ENCODE measurements at places on chromosomes 4 and X.

- no peak for DNase-seq
These were observed 100.2 kb downstream of the ANAPC4 start for GRCh38 chr4:25477221-25477620.

GRCh38 chr4:42482516-42483327 is 85.4 kb downstream of the SHISA3 start:
- no peak for DNase-seq

DNA sequence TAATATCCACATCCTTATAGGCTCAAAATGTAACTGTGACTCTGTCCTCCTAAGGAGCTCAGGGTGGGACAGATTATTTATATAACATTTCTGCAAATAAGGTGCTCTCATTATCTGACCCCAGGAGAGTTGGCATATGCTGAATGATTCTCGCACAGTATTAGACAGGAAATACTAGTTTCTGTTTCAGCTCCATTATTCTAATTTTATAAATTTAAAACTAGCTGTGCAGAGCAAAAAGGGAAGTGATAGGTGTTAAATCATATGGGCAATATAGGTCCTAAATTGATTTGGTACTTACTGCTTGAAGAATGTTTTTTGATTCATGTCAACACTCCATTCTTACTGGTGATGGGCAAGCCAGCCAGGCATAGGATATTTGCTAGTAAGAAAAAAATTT is 141.5 kb downstream of the GLRA2 start:
- DNase-seq, result no peak

- no peak for DNase-seq
These were observed 461.4 kb downstream of the MID1IP1 start for GRCh38 chrX:39262641-39263040.

DNA sequence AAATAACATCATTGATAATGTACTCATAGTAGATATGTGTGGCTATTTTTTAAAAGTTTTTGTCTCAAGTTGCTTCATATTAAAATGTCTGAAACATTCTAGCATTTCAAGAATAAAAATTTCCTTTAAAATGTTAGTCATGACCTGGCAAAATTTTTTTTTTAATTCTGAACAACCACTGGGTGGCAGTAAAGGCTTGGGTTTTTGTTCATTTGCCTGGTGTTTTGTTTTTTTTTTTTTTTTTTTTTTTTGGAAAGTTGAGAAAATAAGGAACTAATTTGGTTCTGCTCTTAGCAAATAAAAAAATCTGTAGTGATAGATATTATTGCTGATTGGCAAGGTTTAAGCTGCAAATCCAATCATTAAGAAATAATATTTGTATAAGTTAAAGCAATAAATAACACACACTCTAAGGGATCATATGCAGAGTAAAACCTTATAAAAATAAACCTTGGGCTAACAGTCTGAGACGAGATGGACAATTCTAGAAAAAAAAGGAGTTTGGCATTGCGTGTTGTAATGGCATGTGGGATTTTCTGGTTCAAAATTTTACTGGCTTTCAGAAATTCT is 81.4 kb downstream of the CEP44 start:
- no peak for DNase-seq

- no peak for DNase-seq
These were observed 25.9 kb upstream of the ING2 start for GRCh38 chr4:183478926-183479325.

- no peak for DNase-seq
These were observed 69.4 kb upstream of the PGM2 start for GRCh38 chr4:37757121-37757520.

- no peak for DNase-seq
These were observed 4.1 kb upstream of the USP11 start for GRCh38 chrX:47228550-47229270.

- peak; percentile 17 for DNase-seq
These were observed at the start of gene IRS4 for GRCh38 chrX:108736509-108737479. Gene IRS4 (minus strand): TSS chrX:108736563.

GRCh38 chr4:153684971-153685371 is 891 bp downstream of the TLR2 start:
- DNase-seq, result no peak

DNA sequence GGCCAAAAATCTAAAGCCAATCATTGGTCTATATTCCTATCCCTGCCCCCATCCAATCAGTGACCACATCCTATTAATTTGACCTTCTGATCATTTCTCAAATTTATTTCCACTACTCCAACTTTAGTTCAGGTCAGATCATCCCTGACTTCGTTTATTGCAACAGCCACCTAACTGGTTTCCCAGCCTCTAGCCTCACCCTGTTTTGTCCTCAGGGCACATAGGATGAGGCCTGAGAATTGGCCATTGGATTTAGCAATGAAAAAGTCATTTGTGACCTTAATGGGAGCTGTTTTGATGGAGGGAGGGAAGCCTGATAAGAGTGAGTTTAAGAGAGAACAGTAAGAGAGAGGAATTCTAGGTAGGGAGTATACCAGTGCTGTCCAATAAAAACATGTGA is 155.0 kb downstream of the AMMECR1 start:
- DNase-seq, result no peak

GRCh38 chr4:186740822-186741221 is 17.2 kb upstream of the FAT1 start:
- DNase-seq, result no peak

- peak; percentile 5 for DNase-seq
These were observed 958.9 kb downstream of the RPA4 start for GRCh38 chrX:97842468-97843199.

- DNase-seq, result no peak
These were observed 12.5 kb downstream of the ZBTB33 start for GRCh38 chrX:120262859-120263708.

GRCh38 chrX:2554891-2555290 is 54.1 kb upstream of the DHRSX start:
- DNase-seq, result no peak

GRCh38 chr4:164977243-164978164 is at the start of gene TRIM61:
Gene TRIM61 (minus strand): TSS chr4:164977657. CDS start chr4:164970002, 7,655 bp downstream.
- DNase-seq, result peak; percentile 83

GRCh38 chr4:86564795-86565194 is 29.3 kb upstream of the PTPN13 start:
- DNase-seq, result no peak

GRCh38 chr4:108192056-108192455 is 23.3 kb upstream of the LEF1 start:
- no peak for DNase-seq

- DNase-seq, result no peak
These were observed 21.8 kb upstream of the CXCL6 start for GRCh38 chr4:73814679-73815078.

GRCh38 chrX:128365492-128365891 is 313.3 kb upstream of the ACTRT1 start:
- DNase-seq, result no peak

- DNase-seq, result no peak
These were observed 13.7 kb downstream of the BCORL1 start for GRCh38 chrX:129996120-129996519.

DNA sequence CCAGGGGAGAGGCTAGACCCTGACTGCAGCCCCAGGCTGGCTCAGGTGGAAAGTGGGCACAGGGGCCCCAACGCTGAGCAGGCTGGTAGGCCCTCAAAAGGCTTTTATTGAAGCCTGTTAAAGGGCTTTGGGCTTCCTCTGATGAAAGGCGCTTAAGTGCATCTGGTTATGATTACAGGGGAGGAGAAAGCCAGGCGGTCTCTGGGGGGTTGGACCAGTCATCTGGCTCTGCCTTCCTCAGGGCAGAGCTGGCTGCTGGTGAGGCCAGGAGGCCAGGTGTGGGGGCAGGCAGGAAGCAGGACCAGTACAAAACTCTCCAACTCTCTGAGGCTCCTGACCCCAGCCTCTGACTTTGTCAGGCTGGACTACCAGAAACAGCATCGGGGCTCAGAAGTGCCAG is 68.8 kb upstream of the BCOR start:
- DNase-seq, result no peak

GRCh38 chr4:113979148-113979904 is at the start of gene ARSJ:
Gene ARSJ (minus strand): TSS chr4:113979647. CDS start chr4:113978834, 813 bp downstream.
- peak; percentile 27 for DNase-seq

GRCh38 chr4:82905205-82905604 is 4.7 kb downstream of the THAP9 start:
- DNase-seq, result peak; percentile 68

Data from GM13976 (cell line).